ENCODE measurements at places on chromosomes 5 and 9.

- no peak for DNase-seq
These were observed 320.3 kb downstream of the DMAC1 start for GRCh38 chr9:7479300-7479699.

GRCh38 chr5:20323323-20323722 is 335.3 kb upstream of the CDH18 start:
- no peak for DNase-seq

DNA sequence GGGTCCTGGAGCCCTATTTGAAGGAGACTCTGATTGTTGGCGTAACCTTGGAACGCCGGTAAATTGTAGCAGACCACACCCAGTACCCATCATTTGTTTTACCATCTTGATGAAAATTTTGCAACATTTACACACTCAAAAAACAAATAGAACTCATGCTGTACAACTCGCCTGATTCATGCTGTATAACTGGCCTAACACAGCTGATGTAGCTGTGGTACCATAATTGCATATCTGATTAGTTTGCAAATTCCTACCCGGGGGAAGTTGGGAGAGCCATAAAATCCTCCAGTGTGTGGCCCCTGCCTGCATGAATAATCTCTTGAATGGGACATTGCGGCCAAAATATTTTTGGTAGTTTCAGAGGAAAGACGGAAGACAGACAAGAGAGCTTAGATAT is 9.7 kb downstream of the NIPAL4 start:
- DNase-seq, result no peak

- DNase-seq, result no peak
These were observed 288.8 kb downstream of the ARL15 start for GRCh38 chr5:54021431-54022164.

GRCh38 chr9:1256178-1256577 is 206.0 kb downstream of the DMRT2 start:
- DNase-seq, result no peak

DNA sequence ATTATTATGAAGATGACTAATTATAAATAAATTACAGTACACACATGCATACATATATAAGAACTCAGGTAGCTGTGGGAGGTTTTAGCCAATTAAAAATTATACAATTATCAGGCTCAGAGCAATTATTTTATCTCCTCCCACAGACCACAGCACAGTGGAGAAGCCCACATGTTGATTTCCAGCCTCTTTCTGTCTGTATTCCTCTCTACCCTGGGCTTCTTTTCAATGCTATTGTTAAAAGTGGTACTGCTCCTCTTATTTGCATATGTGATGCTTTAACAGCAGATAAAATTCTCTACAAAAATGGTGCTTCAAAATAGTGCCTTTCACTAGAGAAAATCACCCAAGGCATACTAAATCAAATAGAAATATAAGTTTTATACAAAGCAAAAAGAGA is 218.7 kb downstream of the NFIB start:
- DNase-seq, result no peak

DNA sequence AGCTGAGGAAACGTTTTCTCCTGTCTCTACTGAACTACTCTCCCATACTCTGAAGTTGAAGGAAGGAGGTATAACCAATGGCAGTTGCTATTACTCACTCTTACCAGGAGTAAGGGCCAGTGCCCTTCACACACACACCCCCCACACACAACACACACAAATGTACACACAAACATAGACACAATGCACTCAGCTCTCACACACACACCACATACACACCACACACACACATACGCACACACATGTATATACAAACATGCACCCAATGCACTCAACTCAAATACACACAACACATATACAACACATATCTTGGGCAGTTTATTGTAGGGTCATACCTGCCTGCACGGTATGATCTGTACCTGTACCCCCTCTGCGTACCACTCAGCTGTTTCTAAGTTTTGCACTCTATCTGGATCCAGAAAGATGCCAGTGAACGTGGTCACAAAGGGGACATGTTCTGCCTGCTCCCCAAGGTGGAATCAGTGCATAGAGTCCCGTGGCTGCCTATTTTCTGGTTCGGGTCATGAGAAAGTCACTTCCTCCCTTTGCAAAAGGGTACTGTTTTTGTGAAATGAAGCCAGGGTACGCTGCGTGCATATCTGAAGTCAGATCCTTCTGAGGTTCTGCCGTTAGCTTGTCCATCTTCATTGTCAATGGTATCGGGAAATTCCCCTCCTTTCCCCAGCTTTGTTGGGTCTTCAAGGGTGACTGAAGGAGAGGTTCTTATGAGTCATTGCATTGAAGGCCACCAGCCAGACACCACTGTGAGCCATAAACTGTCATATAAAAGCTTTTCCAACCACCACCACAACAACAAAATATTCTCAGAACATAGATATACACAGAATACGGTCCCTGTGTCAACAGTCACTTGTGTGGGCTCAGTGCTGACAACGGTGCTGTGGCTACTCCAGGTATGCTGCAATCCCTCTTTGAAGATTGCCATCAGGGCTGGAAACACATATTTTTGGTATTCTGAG is 131.9 kb downstream of the UGCG start:
- DNase-seq, result no peak

GRCh38 chr5:174425271-174425963 is 299.0 kb upstream of the MSX2 start:
- DNase-seq, result no peak

- DNase-seq, result no peak
These were observed 65.8 kb upstream of the RARS1 start for GRCh38 chr5:168420461-168420860.

- DNase-seq, result no peak
These were observed 2.4 kb upstream of the DMRT2 start for GRCh38 chr9:1047591-1048230.

- no peak for DNase-seq
These were observed 668.1 kb upstream of the WWC1 start for GRCh38 chr5:167623354-167623753.

- DNase-seq, result no peak
These were observed 31.8 kb downstream of the CSF1R start for GRCh38 chr5:150054569-150054968.

- no peak for DNase-seq
These were observed 155.4 kb downstream of the MED10 start for GRCh38 chr5:6222899-6223298.

DNA sequence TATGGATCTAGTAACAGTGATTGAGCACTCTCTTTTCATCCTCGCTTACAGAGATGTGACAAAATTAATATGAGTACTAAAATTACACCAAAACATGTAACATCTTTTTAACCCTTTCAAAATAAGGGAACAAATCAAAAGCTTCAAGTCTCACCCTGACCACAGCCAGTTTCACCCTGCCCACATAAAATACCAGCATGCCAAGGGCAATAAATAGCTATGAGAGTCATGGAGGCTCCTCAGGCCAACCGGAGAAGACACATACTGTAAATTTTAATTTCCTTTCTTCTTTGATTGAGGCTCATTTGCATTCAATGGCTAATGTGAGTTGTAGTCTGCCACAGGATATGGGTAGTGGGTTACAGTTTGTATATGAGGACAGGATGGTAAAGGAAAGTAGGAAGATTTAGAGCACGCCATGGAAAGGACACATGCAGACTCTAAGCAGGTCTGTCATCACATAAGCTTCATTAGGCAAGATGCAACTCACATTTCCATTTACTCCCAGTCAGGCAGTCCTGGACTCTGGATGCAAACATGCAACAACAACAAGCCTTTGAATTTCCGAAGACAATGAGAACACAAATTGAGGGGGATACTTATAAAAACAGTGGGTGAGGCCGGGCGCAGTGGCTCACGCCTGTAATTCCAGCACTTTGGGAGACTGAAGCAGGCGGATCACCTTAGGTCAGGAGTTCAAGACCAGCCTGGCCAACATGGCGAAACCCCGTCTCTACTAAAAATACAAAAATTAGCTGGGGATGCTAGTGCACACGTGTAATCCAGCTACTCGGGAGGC is 11.3 kb downstream of the IL4 start:
- DNase-seq, result no peak

DNA sequence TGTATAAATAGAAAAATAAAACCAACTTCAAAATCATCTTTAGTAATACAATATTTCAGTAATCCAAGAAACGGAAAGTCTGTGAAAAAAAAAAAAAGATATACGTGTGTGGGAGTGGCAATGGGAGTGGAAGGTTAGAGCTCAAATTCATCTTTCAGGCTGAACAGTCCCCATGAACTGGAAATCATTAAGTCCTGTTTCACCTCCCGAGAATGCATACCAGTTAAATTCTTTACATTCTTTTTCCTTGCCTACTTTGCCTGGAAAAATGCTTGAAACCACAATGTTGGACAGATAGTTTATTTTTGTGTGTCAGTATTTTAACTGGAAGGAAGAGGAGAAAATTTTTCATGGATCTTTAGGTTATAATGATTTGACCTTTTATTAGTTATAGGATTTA is 166.8 kb downstream of the MUSK start:
- DNase-seq, result no peak

DNA sequence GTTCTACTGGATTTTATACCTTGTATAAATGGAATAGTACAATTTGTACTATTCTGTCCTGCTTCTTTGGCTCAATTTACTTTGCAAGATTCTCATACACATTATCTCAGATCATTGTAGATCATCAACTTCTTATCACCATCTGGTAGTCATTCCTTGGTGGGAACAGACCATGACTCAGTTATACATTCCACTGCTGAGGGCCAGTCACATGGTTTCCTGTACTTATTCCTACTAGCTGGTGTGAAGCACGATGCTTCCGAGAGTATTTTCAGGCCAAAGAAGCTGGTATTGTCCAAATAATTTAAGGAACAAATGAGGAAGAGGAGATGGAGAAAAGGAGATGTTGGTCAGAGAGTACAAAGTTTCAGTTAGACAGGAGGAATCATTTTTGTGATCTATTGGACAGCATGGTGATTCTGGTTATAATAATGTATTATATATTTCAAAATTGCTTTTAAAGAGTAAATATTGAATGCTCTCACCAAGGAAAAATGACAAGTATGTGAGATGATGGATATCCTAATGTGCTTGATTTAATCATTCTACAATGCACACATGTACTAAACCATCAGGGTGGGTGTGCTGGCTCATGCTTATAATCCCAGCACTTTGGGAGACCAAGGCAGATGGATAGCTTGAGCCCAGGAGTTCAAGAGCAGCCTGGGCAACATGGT is 124.1 kb downstream of the SYK start:
- DNase-seq, result no peak

Data from stimulated activated CD8-positive, alpha-beta memory T cell treated with anti-CD3 and anti-CD28 coated beads, Interleukin-7, amount 100 ng/mL, for 4 hours (primary cell).